Adipose tissue (tissue), 3 donors: ENCODE measurements at places on chromosomes 4 and X. TPM values are rescaled to one million over a fixed set of nuclear protein-coding genes. Genes with fewer than 3 reads are reported as not detected.

Gene SEPTIN6
- 7.6 TPM for polyA plus RNA-seq

Gene STPG2
- polyA plus RNA-seq, result 0.14 TPM

Gene FGF13
- polyA plus RNA-seq, result 11.1 TPM

Gene SNCA
- polyA plus RNA-seq, result 0.95 TPM

Gene ATP8A1
- 4.3 TPM for polyA plus RNA-seq

Gene GPC4
- 5.8 TPM for polyA plus RNA-seq

Gene USP17L17
- not detected for polyA plus RNA-seq

Gene ANAPC10
- 14.9 TPM for polyA plus RNA-seq

Gene YIPF7
- polyA plus RNA-seq, result not detected

Gene CXCL11
- 1.8 TPM for polyA plus RNA-seq

Gene JCHAIN
- 7.7 TPM for polyA plus RNA-seq

Gene ZFP42
- polyA plus RNA-seq, result not detected

Gene PDK3
- 7.6 TPM for polyA plus RNA-seq

Gene TLR6
- 0.88 TPM for polyA plus RNA-seq

Gene ZNF711
- polyA plus RNA-seq, result 0.68 TPM

Gene MAGEB1
- polyA plus RNA-seq, result not detected

Gene SH3TC1
- polyA plus RNA-seq, result 11.1 TPM
